ENCODE measurements at places on chromosomes 1 and 21.

GRCh38 chr1:74964508-74965102 lies 169.6 kb upstream of the LHX8 start:
- no peak for DNase-seq

DNA sequence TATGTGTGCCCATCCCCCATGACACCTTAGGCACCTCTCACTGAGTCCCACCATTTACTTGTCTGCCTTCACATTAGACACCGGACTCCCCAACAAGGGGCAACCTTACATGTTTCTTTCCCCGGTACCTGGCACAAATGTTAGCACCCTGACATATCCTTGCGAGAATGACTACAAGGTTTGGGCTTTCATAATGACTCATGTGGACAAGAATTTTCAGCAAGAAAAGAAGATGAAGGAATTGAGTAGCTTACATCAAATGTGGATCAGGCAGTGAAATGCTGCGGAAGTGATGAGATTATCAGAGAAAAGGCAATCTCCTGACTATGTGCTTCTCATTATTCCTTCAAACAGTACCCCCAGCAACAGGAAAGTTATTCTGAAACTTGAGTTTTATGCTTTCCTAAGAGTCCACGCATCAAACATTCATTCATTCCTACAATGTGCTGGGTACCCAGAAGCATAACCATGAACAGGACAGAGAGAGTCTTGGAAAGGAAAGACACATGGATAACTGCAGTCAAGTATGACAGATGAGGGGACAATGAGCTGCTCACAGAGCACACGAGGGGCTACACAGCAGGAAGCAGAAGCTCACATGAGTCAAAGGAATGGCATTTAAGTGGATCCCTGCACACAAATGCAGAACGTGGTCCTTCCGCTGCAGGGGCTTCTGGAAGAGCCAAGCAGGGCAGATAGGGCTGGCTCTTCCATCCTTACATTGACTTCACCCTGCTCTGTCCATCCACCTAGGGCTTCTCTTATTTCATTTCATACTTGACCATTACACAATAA lies 112.1 kb downstream of the PCNX2 start:
- no peak for DNase-seq

- peak; percentile 51 for DNase-seq
These were observed 513 bp downstream of the PBX1 start for GRCh38 chr1:164559342-164560051.

DNA sequence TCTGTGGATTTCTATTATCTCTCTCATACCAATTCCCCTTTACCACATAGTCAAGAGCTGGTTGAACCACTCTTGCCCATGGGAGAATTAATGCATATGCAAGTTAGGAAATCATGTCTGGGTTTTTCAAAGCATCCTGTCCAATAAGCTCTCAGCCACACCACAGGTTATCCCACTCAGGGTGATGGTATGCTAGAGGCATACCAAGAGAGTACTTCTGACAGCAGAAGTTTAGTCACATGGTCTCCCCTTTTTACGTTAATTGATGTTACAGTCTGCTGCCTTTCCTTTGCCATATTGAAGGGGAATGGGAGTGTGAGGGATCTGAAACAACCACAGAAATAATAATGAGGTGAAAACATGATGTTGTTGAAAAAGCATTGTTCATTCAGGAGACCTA lies 135.8 kb upstream of the PBX1 start:
- DNase-seq: no peak

- no peak for DNase-seq
These were observed 334.8 kb upstream of the VAMP3 start for GRCh38 chr1:7436056-7437005.

DNA sequence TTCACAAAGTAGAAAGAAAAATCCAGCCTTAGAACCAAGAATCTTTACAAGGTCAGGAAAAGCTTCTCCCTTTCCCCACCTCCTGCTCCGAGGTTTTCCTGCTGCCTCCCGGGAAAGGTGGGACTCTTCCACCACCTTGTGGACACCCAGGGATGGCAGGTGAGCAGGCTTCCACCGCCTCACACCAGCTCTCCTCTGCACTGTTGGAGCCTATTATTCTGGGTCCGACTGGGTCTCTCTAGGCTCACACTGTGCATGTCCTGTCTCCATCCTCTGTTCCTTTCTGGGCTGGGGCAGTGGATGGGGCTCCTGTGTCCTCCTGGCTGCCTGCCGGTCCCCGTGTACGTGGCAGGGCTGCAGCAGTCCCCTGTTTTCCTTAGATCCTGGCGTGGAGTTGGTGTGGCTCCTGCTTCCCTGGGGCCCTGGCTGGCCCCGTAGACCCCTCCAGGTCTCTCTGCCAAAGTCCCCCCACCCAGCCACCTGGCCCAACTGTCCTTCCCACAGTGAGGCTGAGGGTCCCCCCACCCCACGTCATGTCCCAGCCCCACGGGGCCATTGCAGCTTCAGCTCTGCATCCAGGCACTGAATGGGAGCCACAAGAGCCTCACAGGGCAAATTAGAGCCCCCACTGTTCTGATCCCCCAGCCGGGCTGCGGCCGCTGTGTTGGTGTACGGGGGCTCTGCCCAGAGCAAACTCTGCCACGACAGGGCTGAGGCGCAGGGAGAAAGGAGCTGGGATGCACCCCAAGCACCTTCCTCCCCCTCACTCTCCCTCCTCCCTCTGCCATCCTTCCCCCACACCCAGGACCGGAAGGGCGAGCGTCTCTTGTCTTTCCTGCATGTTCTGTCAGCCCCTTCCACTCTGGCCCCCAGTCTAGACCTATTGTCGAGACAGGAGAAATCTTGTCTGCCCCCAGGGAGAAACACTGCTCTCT lies 3.3 kb upstream of the SLC45A1 start:
- peak; percentile 81 for DNase-seq

DNA sequence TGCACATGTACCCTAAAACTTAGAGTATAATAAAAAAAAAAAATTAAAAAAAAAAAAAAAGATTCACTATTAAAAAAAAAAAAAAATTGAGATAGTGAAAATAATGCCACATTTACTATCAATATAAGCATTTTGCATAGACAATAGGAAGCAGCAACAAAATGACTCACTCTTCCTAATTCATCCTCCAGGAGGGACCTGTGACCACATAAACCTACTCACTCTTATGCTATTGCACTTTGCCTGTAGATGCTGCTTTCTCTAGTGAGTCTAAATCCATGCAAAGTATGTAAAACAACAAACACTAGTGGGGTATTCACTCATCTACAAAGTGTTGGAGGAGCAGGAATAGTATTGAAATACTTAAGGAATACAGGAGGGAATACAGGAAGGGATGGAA lies 2.9 kb downstream of the OR10J5 start:
- no peak for DNase-seq

GRCh38 chr1:18530587-18531502 lies 50.1 kb downstream of the KLHDC7A start:
- DNase-seq: peak; percentile 39

- no peak for DNase-seq
These were observed 224.4 kb downstream of the DSCAM start for GRCh38 chr21:40622531-40622930.

- peak; percentile 52 for DNase-seq
These were observed at the start of gene TRAF5 for GRCh38 chr1:211326528-211327345. Gene TRAF5 (plus strand): TSS chr1:211326833. CDS start chr1:211353240, 26,407 bp downstream.

GRCh38 chr1:223845810-223846682 lies at the start of gene TP53BP2:
Gene TP53BP2 (minus strand): TSS chr1:223845947. CDS start chr1:223845680, 267 bp downstream.
- DNase-seq: peak; percentile 92

DNA sequence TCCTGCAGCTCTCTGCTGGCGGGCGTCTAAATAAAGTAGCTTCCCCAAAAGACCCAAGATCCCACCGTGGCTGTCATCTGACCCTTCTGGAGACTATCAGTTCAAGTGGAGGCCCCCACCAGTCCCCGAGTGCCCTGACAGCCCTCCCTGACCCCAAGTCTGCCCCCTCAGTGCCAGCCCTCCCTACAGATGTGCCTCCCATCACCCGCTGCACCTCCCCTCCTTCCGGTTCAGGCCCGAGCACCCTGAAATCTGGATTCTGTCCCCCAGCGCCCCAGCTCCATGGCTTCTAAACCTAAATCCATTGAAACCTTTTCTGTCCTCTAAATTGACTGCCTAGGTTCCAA lies 595 bp downstream of the IL10RB start:
- DNase-seq: no peak

DNA sequence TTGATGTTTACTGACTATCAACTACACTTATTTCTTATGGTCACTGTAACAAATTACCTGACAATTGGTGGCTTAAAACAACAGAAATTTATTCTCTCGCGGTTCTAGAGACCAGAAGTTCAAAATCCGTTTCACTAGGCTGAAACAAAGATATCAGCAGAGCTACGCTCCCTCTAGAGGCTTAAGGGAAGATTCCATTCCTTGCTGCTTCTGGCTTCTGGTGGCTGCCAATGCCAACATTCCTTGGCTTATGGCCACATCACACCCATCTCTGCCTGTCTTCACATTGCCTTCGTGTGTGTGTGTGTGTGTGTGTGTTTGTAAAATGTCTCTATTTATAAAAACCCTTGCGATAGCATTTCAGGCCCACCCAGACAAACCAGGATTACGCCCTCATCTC lies 66.4 kb downstream of the LMX1A start:
- no peak for DNase-seq

DNA sequence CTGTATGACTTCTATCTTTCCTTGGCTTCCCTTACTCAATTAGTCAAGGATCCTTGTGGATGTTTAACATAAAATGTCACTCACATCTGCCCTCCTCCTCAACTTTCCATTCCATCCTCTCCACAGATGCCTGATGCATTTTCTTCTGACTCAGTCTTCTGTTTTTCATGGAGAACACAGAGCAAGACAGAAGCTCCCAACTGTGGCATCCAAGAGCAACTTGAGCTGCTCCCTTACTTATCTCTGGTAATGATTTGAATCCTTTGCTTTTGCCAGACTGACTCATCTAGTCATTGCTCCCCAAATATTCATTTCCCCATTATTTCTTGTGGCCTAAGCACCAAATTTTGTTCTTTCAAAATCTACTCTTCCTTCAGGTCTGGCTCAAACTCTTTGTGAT lies 120.6 kb downstream of the LYPLAL1 start:
- DNase-seq: no peak

GRCh38 chr1:78071696-78072095 lies 25.9 kb downstream of the GIPC2 start:
- no peak for DNase-seq

- DNase-seq: no peak
These were observed 21.7 kb upstream of the SH3D21 start for GRCh38 chr1:36284517-36284916.

DNA sequence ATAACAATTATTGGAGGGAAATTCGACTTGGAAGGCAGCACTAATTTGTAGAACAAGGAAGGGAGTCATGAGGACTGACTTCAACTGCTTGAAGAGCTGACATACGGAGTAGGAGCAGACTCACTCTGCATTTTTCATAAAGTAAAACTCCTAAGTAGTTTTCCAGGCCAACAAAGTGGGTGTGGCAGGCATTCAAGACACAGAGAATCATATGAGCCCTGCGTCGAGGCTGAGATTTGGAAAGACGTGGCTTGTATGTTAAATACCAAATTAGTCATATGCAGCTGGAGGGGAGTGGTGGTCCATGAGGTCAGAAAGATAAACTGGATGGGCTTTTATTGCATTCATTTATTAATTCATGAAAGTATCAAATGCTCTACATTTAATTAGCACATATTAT lies 255.7 kb upstream of the JUN start:
- no peak for DNase-seq

GRCh38 chr1:83857103-83857502 lies 141.8 kb downstream of the TTLL7 start:
- no peak for DNase-seq

GRCh38 chr1:47686731-47687630 lies 249.1 kb downstream of the FOXD2 start:
- DNase-seq: peak; percentile 9

GRCh38 chr1:234573711-234574299 lies 36.2 kb downstream of the IRF2BP2 start:
- DNase-seq: no peak

All from adrenal gland (tissue), 19 donors.